ENCODE measurements at places on chromosomes 6 and 20.

- DNase-seq, result no peak
These were observed 21.4 kb downstream of the SLC12A5 start for GRCh38 chr20:46050444-46050843.

- no peak for DNase-seq
These were observed 256.3 kb downstream of the ADGRB3 start for GRCh38 chr6:68891419-68891818.

GRCh38 chr6:5206920-5207561 lies 53.7 kb downstream of the LYRM4 start:
- no peak for DNase-seq

DNA sequence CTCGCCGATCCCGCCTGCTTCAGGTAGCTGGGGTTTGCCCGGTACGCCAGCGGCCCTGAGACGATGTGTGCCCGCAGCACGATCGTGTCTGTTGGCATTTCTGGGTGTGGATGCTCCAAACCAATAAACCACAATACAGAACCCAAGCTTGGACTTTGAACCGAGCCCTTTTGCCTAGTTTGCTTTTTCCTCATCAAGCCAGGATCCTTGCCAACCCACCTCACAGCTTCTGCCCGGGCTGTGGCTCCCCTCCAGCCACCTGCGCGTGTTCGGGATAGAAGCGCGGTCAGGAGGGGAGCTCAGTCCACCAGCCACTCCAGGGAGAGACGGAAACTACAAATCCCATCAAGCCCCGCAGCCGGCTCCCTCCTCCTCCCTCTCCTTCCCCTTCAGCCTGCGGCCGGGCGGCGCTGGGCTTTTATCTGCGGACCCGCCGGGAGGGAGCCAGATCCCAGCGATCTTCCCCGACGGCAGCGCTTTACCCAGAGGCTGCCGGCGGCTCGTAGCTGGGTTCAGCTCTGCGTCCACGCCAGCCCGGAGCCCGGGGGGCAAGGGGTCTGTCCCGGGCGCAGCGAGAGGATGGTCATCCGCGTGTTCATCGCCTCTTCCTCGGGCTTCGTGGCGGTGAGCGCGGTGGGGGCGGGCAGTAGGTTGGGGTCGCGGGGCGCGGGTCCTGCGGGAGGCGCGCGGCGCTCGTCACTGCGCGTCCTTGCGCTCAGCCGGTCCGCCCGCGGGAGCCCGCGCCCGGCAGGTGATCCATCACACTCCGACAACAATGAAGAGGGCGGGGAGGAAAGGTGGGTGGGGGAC lies at the start of gene SH3BGRL2:
Gene SH3BGRL2 (plus strand): TSS at position 447 of the 810 bp plus-strand sequence. CDS start 133 bp downstream, at position 580.
- DNase-seq, result no peak

DNA sequence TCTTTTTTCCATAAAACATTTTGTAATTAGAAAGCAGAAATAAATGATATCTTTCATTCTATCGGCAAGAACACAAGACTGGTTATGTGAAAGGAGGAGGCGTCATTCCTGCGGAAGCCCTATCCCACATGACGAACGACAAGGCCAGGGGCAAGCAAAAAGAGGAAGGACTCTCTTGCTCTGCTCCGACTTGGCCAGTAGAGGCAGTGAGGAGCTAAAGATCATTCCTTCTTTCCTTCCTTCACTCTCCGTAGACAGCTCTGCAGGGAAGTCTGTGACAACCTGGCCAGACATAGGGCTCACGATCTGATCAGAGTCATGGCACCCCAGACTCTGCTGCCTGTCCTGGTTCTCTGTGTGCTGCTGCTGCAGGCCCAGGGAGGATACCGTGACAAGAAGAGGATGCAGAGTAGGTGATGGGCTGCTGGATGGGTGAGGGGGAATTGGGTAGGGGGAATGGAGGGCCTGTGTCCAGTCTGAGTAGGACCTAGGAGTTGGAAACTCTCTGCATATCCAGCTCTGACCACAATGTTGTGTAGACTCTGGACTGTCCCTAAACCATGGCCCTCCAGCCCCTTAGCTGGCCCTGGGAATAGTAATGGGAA lies at the start of gene WFDC10A:
Gene WFDC10A (plus strand): TSS at position 244 of the 605 bp plus-strand sequence. CDS start 75 bp downstream, at position 319.
- DNase-seq, result peak; percentile 21

DNA sequence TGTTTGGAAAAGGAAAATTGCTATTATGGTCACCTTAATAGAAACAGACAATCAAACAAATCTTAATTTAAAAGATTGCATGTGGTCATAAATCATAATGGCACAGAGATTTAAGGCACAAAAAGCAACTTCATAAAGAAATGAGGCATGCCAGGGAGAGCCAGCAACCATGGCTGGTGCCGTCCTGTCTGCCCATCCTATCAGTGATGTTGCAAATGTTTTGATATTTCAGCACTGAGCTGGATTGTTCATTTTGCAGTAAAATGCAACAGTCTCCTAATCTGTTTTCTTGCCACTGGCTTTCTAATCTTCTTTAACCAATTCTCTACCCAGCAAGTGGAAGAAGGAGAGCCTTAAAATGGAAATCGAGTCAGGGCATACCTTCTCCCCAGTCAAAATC lies 249.8 kb downstream of the SAMD5 start:
- DNase-seq, result no peak

GRCh38 chr20:46289432-46289831 lies 18.9 kb downstream of the CDH22 start:
- DNase-seq, result no peak

DNA sequence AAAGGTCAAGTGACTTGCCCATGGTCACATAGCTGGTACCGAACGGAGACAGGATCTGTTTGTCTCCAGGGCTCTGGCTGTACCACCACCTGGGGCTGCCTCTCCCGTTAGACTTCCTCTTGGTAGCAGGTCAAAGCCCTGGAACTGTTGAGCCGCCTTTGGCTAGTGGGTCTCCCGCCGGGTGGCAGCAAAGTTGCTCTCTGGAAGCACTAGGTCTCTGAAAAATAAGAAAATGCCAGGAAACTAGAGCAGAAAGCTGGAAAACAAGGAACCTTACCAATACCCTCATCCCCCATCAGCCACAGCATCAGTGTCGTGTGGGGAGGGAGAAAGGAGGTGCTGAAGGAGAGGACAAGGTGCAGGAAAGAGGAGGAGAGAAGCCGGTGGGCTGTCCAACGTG lies 291.0 kb upstream of the SUPT3H start:
- DNase-seq, result no peak

DNA sequence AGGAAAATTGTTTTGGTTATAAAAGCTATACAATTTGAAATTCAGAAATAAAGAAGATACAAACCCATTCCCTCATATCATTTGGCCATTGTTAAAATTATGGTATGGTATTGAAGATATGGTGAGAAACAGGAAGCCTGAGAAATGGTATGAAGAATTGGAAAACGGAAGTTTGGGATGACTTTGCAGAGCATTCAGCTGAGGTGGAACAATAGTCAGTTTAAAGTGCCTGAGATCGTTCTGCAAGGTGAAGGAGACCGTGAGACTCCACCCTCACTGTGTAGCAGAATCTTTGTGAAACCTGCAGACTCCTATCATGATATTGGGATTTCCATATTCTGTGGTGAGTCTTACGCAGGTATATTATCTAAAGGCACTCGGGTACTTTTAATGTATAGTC lies 97.3 kb downstream of the ADGRB3 start:
- DNase-seq, result no peak

GRCh38 chr6:37791156-37791919 lies 28.2 kb upstream of the ZFAND3 start:
- DNase-seq, result peak; percentile 61

- DNase-seq, result no peak
These were observed 141.9 kb upstream of the SASH1 start for GRCh38 chr6:148200781-148201180.

DNA sequence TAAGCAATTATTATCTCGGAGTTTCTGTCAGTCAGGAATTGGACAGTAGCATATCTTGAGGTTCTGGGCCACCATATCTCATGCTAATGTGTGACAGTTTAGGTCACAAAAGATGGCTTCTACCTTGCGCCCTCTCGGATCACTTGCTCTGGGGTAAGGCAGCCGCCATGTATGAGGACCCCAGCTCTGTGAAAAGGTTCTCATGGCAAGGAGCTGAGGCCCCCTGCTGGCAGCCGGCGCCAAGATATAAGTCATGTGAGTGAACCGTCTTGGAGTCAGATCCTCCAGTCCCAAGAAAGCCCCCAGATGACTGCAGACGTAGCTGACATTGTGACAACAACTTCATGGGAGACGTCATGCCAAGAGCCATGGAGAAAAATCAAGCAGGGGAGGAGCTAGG lies 670.8 kb downstream of the KIF16B start:
- no peak for DNase-seq

DNA sequence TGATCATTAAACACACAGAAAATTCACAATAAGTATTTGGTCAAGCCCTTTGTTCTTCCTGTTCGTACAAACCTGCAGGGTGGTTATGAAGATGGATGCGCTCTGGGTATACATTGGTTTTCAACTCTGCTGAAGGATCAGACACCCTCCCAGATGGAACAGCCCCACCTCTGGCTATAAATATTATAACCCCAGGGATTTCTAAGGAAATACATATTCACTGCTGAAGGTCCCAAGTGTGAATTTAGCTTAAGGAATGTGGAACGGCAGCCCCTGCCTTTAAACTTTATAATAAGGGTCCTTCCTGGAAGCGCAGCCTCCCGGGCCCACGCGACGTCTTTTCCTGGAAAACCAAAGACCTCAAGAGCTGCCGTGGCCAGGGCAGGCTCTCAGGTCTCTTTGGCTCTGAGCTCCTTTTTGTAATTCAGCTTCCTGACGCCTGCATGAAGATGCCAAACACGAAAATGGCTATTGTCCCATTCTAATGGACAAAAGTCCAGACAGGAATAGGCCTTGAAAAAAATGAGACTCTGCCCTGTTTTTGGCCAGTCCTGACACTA lies 172.4 kb upstream of the SSTR4 start:
- no peak for DNase-seq

DNA sequence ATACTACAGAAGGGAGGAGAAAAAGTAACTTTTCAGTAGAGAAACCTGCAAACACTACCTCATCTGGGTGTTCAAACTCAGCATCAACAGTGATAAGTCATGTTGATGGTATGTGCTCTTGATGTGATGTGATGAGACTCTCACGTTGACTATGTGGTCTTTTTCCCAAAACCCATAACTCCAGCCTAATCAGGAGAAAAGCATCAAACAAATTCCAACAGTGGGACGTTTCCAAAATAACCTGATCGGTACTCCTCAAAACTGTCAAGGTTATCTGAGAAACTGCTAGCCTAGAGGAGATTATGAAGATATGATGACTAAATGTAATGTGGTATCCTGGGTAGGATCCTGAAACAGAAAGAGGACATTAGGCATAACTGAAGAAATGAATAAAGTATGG lies 41.9 kb upstream of the TAB2 start:
- DNase-seq, result no peak

- DNase-seq, result no peak
These were observed 30.8 kb upstream of the FILIP1 start for GRCh38 chr6:75524322-75524972.

DNA sequence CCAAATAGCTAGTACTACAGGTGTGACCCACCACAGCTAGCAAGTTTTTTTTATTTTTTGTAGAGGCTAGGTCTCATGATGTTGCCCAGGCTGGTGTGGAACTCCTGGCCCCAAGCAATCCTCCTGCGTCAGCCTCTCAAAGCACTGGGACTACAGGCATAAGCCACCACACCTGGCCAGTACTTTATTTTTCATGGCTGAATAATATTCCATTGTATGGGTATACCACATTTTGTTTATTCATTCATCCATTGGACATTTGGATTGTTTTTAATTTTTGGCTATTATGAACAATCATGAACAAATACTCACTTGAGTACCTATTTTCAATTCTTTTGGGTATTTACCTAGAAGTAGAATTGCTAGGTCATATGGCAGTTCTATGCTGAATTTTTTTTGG lies 7.0 kb upstream of the NXT1 start:
- DNase-seq, result no peak

- no peak for DNase-seq
These were observed 318.7 kb downstream of the SOX4 start for GRCh38 chr6:21912151-21912832.

- DNase-seq, result no peak
These were observed 236.6 kb downstream of the PHF3 start for GRCh38 chr6:63872233-63872632.

GRCh38 chr6:31157513-31158139 lies at the start of gene CCHCR1:
TSS of gene CCHCR1 (minus strand) at chr6:31157802. CDS start at chr6:31157600, 202 bp downstream.
- no peak for DNase-seq

- no peak for DNase-seq
These were observed 695 bp downstream of the ARHGAP18 start for GRCh38 chr6:129709196-129709768.

DNA sequence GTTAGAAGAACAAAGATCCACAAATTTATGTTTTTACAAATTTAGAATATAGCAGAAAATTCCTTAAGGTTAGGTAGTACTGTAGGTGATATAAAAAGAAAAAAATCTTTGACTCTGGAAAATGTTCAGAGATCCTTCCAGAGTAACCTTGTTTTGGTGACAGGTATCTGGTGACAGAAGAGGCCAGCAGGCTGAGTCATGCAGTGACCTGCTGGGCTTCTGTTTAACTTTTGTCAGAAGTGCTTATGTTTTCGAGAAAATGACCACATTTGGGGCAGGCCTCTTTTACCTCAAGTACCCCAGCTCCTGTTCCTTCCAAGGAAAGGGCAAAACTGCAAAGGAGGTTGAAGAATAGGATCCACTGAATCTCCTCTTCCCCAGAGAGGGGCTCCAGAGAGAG lies 10.5 kb upstream of the CLDN20 start:
- no peak for DNase-seq

DNA sequence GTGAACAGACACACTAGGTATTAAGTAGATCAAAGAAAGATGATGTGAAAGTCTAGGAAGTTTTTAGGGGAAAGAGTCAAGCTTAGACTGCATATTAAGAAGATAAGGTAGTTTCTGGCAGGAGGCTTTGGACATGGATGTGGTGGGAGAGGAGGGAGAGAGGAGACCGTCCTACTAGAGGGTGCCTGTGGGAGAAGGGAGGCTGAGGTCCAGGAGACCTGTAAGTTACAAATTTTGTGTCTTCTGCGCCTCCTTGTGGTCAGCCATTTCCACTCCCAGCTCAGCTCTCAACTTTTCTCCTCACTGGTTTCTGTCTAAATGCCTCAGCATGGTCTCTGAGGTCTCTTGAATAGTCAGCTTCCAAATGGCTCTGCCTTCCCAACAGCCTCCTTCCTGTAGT lies 193.5 kb downstream of the UNC5CL start:
- DNase-seq, result no peak

- no peak for DNase-seq
These were observed 40.4 kb downstream of the GNAS-AS1 start for GRCh38 chr20:58810116-58810878.

GRCh38 chr6:6820641-6821238 lies 232.2 kb downstream of the LY86 start:
- no peak for DNase-seq

- no peak for DNase-seq
These were observed 19.9 kb downstream of the DSP start for GRCh38 chr6:7561153-7561964.

GRCh38 chr20:13264907-13265306 lies 43.8 kb downstream of the ISM1 start:
- no peak for DNase-seq

GRCh38 chr6:167745670-167746389 lies 80.9 kb upstream of the AFDN start:
- DNase-seq, result no peak

- no peak for DNase-seq
These were observed 24.6 kb downstream of the TRAM2 start for GRCh38 chr6:52552278-52552643.

- no peak for DNase-seq
These were observed 62.3 kb upstream of the TBC1D7 start for GRCh38 chr6:13390658-13391057.

GRCh38 chr6:92779746-92780145 lies 639.6 kb downstream of the EPHA7 start:
- DNase-seq, result no peak

GRCh38 chr6:72941263-72941662 lies 284.0 kb downstream of the KHDC1L start:
- no peak for DNase-seq
